ENCODE measurements at places on chromosomes 2 and 18. TPM values are rescaled to one million over a fixed set of nuclear protein-coding genes. Genes with fewer than 3 reads are reported as not detected.

The DCDC2C gene
- not detected for total RNA-seq

The CD28 gene
- total RNA-seq: 0.71 TPM

The ERBB4 gene
- 4.6 TPM for total RNA-seq

The SPP2 gene
- not detected for total RNA-seq

The TOGARAM2 gene
- 2.2 TPM for total RNA-seq

The IL18RAP gene
- 0.45 TPM for total RNA-seq

The RTTN gene
- total RNA-seq: 3.9 TPM

The ANKRD23 gene
- total RNA-seq: 940 TPM

The ANKRD53 gene
- 0.15 TPM for total RNA-seq

The CABYR gene
- total RNA-seq: not detected

The SH2D6 gene
- 0.48 TPM for total RNA-seq

The CCDC150 gene
- total RNA-seq: not detected

The ARHGAP15 gene
- total RNA-seq: 1.9 TPM

DNA sequence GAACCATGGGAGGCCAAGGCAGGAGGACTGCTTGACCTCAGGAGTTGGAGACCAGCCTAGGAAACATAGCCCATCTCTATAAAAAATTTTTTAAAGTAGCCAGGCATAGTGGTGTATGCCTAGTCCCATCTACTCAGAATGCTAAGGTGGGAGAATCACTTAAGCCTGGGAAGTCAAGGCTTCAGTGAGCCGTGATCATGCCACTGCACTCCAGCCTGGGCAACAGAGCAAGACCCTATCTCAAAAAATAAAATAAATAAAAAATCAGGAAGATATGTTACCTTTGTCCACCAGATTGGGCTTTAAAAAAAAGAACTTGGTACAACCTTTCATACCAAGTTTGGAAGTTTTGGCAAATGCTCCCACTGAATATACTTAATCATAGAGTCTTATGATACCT is 35.3 kb downstream of the CFAP210 start:
- DNase-seq: no peak

- DNase-seq: no peak
These were observed 40.4 kb downstream of the L3MBTL4 start for GRCh38 chr18:6374340-6374739.

- no peak for DNase-seq
These were observed 133.0 kb downstream of the MAP4K4 start for GRCh38 chr2:101830555-101830954.

GRCh38 chr2:206241736-206242135 is 32.7 kb upstream of the ZDBF2 start:
- DNase-seq: no peak

DNA sequence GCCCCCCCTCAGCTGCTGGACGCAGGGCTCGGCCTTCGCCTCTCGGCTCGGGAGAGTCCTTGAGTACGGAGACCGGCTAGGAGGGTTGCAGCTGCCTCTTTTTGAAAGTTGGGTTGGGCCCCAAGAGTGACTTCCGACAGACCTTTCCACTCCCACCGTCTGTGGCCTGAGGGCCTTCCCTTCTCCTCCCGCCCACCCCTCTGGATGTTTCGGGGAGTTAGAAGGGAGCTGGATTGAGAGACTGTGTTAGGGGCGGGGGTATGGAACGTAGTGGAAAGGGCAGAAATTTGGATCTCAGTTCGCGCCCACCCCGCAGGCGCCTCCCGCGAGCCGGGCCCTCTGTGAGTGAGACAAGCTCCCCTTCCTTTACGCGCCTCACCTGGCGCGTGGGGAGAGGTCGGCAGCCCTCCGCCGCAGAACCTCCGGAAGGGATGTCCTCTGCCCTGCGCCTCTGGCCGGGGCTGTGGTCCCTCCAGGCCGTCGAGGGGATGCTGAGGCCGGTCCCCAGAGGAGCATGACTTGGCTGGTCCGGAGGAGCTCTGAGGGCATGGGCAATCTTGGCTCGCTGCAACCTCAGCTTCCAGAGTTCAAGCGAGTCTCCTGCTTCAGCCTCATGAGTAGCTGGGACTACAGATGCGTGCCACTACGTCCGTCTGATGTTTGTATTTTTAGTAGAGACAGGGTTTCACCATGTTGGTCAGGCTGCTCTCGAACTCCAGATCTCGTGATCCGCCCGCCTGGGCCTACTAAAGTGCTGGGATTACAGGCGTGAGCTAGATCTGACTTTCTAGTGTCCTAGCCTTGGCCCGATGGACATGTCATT is 15.9 kb downstream of the C2orf74 start:
- DNase-seq: peak; percentile 70

GRCh38 chr2:224563537-224563936 is 21.6 kb downstream of the CUL3 start:
- DNase-seq: no peak

GRCh38 chr2:144137705-144138428 is 382.1 kb downstream of the ZEB2 start:
- no peak for DNase-seq

DNA sequence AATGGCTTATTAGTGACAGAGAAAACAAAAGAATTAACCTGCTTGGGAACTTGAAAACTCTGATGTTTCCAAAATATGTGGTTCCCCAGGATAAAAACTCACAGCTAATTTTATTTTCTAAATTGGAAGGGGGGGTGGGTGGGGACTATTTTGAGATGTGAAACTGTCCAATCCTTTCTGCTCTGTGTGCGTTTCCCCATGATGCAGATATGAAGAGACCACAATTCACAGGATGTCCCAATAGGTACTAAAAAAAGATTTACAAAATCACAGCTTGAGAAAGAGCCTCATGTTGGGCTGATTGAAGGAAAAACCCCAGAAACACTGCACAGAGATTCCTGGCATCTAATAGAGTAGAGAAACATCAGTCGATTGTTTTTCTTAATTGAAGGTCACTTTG is 273.2 kb downstream of the ARHGAP15 start:
- no peak for DNase-seq

- DNase-seq: no peak
These were observed 61.0 kb upstream of the TMEM87B start for GRCh38 chr2:111994042-111994441.

DNA sequence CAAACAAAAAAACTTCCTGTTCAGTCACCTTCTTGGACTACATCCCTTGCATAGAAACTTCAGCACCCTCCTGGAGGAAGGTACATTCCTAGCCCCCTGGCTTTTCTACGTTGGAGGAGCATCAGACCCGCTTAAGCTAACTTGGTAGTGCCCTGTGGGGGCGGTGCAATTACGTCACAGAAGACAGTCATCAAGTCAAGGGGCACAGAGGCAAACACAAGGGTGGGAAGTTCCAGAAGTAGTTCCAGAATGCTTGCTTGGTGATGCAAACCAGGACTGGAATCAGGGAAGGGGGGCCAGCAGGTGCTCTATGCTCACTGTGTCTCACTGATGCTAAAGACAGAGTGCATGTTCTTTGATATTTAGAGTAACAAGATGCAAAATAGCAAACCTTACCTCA is 15.2 kb upstream of the AGFG1 start:
- no peak for DNase-seq

DNA sequence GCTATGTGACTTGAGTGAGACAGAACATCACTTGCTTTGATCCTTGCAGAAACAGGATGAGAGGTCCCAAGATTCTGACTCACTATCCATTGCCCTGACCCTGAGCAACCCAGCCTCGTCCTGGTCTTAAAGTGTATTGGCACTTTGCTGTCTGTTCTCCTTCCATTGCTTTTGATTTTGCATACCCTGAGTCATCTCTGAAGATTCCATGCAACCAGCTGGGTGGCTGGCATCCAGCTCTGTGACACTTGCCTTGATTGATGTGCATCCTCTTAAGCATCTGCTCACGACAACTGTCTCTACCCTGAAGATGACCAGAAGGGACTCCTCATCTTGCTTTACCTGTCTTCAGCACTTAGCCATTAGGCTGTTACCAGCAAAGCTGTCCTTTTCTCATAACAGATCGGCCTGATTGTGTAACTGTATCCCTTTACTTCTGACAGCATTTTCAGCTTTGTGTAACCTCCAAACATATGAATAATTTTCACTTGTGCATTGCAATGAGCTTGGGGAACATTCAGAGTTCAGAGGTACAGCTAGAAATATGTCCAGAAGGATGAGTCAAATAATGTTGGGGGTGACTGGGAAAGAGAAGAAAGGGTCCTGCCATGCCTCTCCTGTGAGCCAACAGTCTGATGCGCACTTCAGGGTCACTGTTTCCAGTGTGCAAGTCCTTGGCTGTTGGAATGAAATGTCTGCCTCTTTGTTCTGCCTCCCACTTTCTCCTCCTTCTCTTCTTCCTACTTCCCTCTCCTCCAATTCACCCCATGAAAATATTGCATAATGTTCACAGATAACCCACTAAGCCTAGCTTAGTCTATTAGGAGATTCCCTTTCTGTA is 249.7 kb upstream of the OSR1 start:
- peak; percentile 62 for DNase-seq

GRCh38 chr2:55585451-55586080 is 31.9 kb downstream of the PPP4R3B start:
- no peak for DNase-seq

DNA sequence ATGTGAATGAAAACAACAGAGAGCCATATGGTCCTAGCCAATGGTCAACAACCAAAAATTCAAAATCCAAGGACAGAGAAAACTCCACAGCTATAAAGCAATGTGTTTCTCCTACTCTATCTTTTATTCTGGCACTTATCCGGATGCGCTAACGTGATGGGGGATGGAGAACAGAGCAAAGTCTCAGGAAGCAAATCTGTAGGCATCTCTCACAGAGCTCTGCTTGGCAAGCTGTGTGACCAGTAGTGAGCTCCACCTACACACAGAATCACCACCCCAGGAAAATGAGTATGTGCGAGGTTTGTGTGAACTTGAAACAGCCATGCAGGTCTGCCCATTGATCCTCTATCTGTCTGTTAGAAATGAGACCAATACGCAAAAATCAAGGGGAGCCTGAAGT is 584.3 kb downstream of the BCL11A start:
- DNase-seq: no peak

- no peak for DNase-seq
These were observed 68.7 kb downstream of the COL4A4 start for GRCh38 chr2:227095346-227095745.

DNA sequence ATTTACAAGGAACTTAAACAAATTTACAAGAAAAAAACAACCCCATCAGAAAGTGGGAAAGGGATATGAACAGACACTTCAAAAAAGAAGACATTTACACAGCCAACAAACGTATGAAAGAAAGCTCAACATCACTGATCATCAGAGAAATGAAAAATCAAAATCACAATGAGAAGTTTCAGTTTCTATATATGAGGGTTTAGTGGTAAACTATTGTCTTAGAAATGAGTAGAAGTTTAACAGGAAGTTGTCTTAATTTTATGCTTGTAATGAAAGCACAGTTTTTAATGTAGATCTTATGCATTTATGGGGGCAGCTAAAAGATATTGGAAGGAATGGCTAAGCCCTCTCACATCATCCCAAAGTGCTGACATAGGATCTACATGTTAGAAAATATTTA is 325.4 kb downstream of the ERBB4 start:
- no peak for DNase-seq

- no peak for DNase-seq
These were observed 193.5 kb downstream of the MYO3B start for GRCh38 chr2:170371231-170371998.

DNA sequence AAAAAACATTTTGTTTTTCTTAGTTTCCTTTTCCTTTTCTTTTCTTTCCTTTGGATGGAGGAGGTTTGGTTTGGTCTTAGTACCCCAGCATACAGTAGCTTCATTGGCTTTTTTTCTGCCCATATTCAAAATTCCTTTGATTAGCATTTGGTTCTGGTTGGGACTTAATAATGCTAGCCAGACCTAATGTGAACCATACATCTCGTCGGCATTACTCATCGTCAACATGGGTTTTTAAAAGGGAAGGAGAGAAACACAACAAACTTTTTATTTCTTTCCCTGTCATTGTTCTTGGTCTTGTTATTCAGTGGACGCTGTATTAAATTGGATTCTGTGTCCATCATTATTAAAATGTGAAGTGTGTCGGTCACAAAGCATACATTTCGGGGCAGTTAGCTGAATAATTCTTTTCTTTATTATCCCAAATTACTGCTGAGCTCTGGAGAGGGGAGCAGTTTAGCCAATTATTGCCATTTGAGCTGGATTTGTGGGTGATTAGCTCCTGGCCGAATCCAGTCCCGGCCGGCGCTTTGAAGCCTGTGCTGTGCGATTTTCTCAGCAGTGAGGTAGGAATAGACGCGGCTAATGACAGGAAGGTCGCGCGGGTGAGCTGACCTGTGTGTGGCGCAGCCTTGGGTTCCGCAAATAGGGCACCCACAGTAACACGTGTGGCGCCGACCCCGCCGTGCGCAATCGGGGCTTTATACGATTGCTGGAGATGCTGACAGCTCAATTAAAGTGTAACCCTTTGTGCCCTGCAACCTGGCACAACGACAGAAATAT is 303.3 kb downstream of the GBX2 start:
- no peak for DNase-seq

DNA sequence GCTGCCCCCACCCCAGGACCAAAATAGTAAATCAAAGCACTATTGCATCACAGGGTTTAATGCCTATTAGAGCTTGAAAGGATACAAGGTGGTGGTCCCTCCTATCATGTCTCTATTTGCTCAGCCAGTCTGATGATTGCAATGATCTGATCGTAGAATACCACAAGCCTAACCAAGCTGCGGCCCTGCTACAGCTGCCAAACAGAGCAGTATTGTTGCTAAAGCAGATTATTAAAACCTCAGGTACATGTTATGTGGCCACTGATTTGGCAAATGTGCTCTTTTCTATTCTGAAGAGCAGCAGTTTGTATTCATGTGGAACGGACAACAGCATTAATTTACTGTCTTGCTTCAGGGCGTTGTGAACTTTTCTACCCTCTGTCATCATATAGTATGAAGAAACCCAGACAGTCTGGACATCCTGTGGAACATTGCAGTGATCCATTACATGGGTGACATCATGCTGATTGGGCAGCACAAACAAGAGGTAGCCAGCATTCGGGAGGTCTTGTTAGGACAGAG is 8.4 kb upstream of the VAPA start:
- DNase-seq: no peak

GRCh38 chr2:86510436-86510933 is 52.8 kb downstream of the CHMP3 start:
- DNase-seq: no peak

DNA sequence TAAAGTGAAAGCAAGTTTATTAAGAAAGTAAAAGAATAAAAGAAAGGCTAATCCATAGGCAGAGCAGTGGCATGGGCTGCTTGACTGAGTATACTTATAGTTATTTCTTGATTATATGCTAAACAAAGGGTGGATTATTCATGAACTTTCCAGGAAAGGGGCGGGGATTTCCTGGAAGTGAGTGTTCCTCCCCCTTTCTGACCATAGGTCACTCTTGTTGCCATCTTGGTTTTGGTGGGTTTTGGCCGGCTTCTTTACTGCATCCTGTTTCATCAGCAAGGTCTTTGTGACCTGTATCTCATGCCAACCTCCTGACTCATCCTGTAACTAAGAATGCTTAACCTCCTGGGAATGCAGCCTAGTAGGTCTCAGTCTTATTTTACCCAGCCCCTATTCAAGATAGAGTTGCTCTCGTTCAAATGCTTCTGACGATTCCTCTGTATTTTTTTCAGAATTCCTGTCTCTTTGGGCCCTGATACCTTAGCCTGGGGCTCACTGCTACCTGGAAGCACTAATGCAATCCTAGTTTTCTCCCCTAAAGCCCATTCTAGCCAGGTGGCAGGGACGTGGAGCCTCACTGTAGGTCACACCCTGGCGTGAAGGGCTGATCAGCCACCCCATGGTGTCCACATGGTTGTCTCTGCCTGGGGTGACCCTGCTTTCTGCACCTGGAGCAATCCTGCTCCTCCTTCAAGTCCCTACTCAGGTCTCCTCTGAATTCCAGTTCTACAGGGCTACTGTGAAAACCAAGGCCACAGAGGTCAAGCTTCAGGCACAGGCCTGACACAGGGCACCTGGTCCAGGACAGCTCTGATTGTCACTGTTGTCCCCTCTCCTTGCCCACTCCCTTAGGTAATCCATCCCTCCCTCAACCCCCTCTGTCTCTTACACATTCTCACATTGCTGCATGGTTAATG is 6.0 kb upstream of the SLC35F6 start:
- no peak for DNase-seq

All from psoas muscle (tissue), 8 donors.